ENCODE measurements at places on chromosomes 11 and 22. TPM values are rescaled to one million over a fixed set of nuclear protein-coding genes. Genes with fewer than 3 reads are reported as not detected.

- peak overlapping the region; percentile 87 for H3K27ac ChIP-seq
- DNase-seq, result no peak
- peaks cover 14% of the 10 kb centered on the region for H3K4me1 ChIP-seq
- H3K36me3 ChIP-seq, result peaks cover 13% of the 10 kb centered on the region
- H3K27me3 ChIP-seq, result no peaks in the 10 kb centered on the region
Measured at GRCh38 chr11:47215366-47215910, 664 bp downstream of the DDB2 start.

DNA sequence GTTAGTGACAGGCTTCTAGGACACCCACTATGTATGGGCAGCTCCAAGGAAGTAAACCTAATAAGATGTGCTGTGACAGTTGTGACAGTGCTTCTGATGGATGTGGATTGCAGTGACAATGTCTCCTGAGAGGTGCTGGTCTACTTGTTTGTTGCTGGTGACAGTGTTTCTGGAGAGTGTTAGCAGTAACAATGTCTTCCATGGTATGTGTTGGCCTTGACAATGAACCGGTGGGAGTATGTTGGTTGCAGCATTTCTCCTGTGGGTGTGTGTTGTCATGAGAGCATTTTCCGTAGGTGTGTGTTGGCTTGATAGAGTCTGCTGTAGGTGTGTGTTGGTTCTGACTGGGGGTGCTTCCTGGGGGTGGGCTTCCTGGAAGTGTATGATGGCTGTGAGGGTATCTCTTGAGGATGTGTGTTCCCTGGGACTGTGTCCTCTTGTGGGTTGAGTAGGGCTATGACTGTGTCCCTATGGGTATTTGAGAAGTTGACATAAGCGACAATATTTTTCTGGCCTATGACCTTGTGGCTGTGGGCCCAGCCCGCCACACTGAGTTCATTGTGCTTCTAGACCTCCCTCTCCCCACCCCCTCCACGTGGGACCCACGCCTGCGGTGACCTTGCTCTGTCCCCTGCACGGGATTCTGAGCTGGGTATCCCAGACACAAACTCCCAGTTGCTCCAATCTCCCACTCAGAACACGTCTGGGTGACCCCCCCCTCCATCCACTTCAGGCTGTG lies 1.2 kb downstream of the DCHS1 start:
- H3K27me3 ChIP-seq, result peaks cover 8% of the 10 kb centered on the region
- peaks cover 13% of the 10 kb centered on the region for H3K4me1 ChIP-seq

- no peak overlapping the region for H3K27ac ChIP-seq
- no peak overlapping the region for H3K4me3 ChIP-seq
- no peaks in the 10 kb centered on the region for H3K4me1 ChIP-seq
- no peaks in the 10 kb centered on the region for H3K36me3 ChIP-seq
- no peak for DNase-seq
- H3K27me3 ChIP-seq, result no peaks in the 10 kb centered on the region
Measured at GRCh38 chr22:26751217-26751616, 93.8 kb downstream of the MIAT start.

BIK gene
- total RNA-seq, result 2.6 TPM
